ENCODE measurements at places on chromosomes 5 and 9.
A peak's percentile ranks its signal among the peaks of the same experiment; 100 is the strongest.

- no peak for DNase-seq
These were observed 370.3 kb upstream of the IRX2 start for GRCh38 chr5:3121813-3122212.

GRCh38 chr5:174755106-174755505 is 30.7 kb downstream of the MSX2 start:
- no peak for DNase-seq

DNA sequence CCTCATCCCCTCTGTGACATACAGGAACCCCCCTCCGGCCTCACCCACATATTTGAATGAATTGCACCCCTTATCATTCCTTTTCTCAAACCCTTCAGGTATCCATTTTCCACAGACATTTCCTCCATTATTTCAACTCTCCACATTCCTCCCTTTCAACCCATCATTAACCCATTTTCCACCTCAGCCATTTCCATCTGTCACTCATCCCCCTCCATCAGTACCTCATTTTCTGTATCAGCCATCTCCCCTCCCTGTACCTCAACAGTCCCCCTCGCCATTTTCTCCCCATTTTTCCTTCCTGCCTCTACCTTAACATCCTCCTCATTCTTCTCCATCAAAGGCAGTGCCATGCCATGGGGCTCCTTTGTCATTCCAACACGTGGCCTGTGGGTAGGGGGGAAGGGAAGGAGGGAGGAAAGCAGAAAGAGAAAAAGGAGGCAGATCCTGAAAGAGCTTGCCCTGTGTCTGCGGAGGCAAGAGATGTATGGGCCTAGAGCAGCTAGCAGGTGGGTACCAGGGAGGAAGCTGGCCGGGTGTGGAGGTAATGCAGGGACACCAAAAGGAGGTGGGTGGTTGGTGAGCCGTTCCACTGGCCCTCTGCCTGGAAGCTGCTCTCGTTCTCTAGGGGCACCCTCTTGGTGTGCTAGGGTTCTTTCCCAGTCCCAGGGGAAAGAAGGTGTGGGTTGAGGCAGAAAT is 1.5 kb downstream of the DNAJB5 start:
- no peak for DNase-seq

DNA sequence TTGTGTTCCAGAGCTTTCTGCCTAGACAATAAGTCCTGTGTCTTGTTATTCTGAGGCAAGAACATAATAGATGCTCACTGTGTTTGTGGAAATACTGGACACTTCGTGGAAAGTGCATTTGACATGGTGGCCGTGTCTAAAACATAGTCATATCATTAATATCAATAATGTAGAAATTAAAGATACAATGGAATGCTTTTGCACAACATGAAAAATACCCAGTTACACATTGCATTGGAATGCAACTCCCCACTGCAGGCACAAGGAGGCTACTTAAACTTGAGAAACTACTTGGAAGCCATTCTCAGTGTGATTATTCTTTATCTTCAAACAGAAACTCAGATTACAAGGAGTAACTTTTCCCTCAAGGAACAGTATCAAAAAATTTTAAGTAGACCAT is 145.3 kb upstream of the ZNF462 start:
- DNase-seq: no peak

GRCh38 chr9:134994926-134995791 is 77.4 kb upstream of the FCN1 start:
- no peak for DNase-seq

DNA sequence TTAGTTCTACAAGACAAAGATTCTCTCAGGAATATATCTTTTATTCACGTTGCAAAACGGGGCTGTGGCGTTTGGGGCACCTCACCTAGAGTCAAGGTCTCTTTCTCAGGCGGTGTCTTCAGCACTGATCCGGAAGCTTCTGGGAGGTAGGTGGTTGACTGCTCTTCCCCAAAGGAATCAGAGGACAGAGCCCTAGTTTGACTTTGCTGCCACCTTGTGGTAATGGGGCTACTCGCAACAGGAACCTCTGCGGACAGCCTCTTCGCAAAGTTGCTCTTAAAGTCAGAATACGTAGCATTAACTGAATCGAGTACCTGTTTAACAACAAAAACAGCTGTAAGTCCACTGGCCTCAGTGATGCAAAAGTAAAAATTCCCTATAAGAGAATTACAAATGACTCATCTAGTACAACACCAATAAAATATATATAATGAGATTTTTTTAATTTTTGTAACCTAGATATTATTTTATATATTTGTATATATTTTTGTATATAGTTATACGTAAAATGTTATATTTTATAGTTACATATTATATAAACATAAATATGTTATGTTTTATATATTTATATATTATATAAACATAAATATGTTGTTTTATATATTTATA is 13.3 kb upstream of the GPX8 start:
- peak; percentile 77 for DNase-seq

DNA sequence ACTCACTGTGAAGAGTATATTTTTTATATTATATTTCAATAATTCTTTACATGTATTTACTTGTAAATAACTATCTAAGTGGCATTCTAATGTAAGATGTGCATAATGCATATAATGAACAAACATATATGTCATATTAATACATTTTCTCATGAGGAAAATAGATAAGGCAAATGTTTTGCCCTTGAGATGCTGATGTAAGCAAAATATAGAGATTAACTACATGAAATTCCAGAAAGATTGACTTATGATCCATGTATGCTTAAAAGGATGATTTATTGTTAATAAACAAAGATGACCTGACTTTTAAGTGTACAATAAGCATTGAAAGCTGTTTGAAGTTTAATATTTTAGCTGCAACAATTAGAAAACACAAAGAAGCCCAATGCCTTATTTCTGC is 559.9 kb downstream of the PTPRD start:
- no peak for DNase-seq

GRCh38 chr5:138725153-138725817 is 27.9 kb upstream of the CTNNA1 start:
- no peak for DNase-seq

DNA sequence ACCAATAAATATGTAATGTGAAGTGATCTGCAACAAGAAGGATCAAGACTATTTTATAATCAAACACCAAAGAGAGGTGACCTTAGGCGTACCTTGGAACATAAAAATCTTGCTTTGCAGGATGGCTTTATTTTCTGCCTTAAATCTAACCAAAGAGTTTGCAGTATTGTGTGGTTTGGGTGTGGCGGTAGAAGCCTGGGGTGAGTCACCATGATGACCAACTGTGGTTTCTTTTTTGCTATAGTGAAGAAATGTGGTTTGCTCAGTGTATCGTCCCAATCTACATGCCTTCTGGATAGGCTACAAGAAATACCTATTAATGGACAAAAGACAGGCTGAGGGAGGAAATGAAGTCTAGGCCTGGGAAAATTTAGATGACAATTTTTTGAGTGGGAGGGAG is 5.1 kb upstream of the CAST start:
- DNase-seq: peak; percentile 92

DNA sequence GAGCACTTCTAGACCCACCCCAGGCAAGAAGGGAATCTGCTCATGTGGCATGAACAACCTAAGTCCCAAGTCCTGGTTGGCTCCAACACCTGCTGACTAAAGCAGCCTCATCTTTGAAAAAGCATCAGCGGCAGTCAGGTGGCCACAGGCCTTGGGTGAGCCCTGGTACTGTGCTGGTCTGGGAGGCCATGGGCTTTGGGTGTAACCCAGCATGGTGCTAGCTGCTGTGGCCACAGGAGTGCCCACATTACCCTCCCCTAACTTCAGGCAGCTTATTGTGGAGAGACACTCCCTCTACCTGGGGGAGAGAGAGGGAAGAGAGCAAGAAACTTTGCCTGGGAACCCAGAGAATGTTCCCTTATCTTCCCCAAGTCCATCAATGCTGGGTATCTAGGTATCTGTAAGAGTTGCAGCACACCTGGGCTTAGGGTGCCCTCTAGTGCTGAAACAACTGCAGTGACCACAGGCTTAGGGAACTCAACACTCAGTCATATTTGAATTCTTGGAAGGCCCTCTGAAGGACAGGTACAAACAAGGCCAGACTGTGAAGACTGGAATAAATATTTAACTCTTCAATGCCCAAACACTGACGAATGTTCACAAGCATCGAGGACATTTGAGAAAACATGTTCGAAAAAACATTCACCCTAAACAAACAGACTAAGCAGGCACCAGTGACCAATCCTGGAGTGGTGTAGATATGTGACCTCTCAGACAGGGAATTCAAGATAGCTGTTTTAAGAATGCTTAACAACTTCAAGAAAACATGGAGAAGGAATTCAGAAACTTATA is 69.9 kb upstream of the OR2K2 start:
- DNase-seq: no peak

GRCh38 chr9:69546265-69546664 is 125.9 kb downstream of the APBA1 start:
- no peak for DNase-seq
